ENCODE measurements at places on chromosomes 12 and 14. TPM values are rescaled to one million over a fixed set of nuclear protein-coding genes. Genes with fewer than 3 reads are reported as not detected.

DNA sequence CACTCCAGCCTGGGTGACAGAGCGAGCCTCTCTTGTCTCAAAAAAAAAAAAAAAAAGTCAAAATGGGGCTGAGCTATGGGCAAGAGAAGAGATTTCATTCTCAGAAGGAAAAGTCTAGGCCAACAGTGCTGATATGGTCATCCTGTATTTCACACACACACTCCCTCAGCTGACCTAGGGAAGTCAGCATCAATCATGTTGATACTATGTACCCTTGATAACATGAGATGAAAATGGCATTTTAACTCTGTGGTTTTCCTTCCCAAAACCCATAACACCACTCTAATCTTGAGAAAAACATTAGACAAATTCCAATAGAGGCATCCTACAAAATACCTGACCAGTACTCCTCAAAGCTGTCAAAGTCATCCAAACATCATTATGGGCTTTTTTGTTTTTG, 2.3 kb upstream of the NEMP1 start:
- H3K4me3 ChIP-seq = no peak overlapping the region
- no peak for DNase-seq
- H3K4me1 ChIP-seq = peaks cover 38% of the 10 kb centered on the region
- H3K27ac ChIP-seq = no peak overlapping the region

- peaks cover 6% of the 10 kb centered on the region for H3K27me3 ChIP-seq
- DNase-seq = no peak
- H3K36me3 ChIP-seq = no peaks in the 10 kb centered on the region
- no peak overlapping the region for H3K4me3 ChIP-seq
Measured at GRCh38 chr12:58424735-58425392, 483.5 kb downstream of the ATP23 start.

GRCh38 chr14:93132472-93133065, 16.8 kb upstream of the ITPK1 start:
- H3K27ac ChIP-seq = no peak overlapping the region
- no peaks in the 10 kb centered on the region for H3K36me3 ChIP-seq
- no peak overlapping the region for H3K4me3 ChIP-seq
- H3K4me1 ChIP-seq = no peaks in the 10 kb centered on the region
- peak; percentile 55 for DNase-seq

GRCh38 chr14:41666301-41666700, 59.6 kb downstream of the LRFN5 start:
- no peaks in the 10 kb centered on the region for H3K27me3 ChIP-seq
- H3K27ac ChIP-seq = no peak overlapping the region
- no peaks in the 10 kb centered on the region for H3K4me1 ChIP-seq
- H3K4me3 ChIP-seq = no peak overlapping the region
- DNase-seq = no peak

DNA sequence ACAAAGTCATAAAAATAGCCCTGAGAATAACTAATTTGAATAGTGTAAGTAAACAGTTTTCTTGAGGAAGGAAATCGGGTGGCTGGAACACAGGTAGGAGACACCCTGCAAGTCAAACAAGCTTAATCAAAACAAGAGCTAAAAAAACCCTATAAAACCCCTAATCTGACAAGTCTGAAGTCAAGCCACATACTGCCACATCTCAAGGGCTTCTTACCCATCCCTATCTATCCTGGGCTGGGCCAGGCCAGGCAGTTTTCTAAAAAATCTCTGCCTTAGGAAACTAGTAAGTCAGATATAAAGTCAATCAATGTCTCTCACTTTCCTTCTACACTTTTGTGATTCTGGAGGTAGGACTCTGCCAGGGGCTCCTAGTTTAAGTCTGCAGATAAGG, 15.3 kb downstream of the UBE2N start:
- no peaks in the 10 kb centered on the region for H3K27me3 ChIP-seq
- H3K4me3 ChIP-seq = no peak overlapping the region
- H3K27ac ChIP-seq = peak overlapping the region; percentile 43
- peaks cover 63% of the 10 kb centered on the region for H3K4me1 ChIP-seq
- peaks cover 19% of the 10 kb centered on the region for H3K36me3 ChIP-seq
- no peak for DNase-seq

DNA sequence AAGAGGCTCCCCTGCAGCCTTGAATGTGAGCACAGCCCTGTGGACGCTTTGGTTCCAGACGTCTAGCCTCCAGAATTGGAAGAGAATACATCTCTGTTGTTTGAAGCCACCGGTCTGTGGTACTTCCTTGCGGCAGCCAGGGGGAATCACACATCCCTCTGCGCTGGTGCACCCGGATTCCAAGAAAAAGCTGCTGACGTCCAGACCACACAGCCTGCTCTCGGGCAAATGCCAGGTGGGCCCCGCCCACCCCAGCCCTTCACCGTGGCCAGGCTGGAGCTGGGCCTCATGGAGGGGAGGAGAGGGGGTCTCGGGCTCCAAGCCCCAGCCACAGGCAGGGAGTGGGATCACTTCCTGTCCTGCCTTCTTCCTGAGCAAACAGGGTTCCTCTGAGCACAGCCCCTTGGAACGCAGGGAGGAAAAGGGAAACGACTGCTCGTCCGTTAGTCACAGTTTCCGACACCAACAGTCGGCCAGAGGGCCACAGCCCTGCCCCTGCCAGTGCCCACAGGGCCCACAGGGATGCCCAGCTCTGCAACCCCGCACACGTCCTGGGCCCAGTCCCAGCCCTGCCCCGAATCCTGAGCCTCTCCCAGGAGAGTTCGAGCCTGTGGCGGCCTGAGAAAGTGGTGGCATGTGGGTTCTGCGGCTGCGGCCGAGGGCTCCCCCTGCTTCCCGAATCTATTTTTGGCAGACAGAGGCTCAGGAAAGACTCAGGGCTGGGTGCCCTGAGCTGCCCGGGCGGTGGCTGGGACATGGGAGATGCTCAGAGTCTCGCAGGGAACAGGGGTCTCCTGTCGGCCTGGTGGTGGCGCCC, 85.3 kb downstream of the RFLNA start:
- no peak for DNase-seq
- H3K27ac ChIP-seq = no peak overlapping the region

GRCh38 chr14:92677087-92677668, 71.2 kb downstream of the LGMN start:
- no peaks in the 10 kb centered on the region for H3K27me3 ChIP-seq
- H3K27ac ChIP-seq = peak overlapping the region; percentile 69
- peaks cover 83% of the 10 kb centered on the region for H3K36me3 ChIP-seq
- H3K4me3 ChIP-seq = no peak overlapping the region

DNA sequence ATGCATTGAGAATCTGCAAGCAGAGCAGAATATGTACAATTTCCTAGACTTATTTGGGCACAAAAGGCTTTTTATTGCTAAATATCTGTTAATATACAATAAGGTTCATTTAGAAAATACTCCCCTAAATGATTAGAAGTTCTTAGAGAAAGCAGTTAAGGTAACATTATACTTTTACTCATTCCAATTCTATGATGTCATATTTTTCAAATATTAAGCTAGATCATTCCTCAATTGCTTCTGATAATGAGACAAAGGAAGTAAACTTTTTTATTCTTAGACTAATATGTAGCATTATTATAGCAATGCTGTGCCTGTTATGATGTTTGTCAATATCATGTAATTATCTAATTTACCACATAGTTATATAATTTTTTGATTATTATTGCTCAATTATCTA, 447.0 kb downstream of the SLC16A7 start:
- no peaks in the 10 kb centered on the region for H3K36me3 ChIP-seq
- no peak overlapping the region for H3K4me3 ChIP-seq
- H3K27ac ChIP-seq = no peak overlapping the region
- DNase-seq = no peak

DNA sequence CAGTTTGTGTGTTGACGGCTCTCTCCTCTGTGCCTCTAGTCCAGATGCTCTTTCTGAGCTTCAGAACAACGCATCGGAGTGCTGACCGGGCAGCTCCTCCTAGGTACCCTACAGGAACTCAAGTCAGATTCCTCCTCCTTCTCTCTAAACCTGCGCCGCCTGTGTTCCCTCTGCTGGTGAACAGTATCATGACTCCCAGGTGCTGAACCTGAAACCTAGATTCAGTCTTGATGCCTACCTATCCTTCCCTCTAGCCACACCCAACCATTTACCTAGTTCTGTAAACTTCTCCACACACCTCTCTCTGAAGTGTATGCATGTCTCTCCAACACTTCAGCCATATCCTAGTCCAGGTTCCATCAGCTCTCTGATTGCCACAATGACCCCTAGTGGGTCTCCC, 112.7 kb downstream of the EFCAB11 start:
- H3K27me3 ChIP-seq = peaks cover 8% of the 10 kb centered on the region
- no peak overlapping the region for H3K27ac ChIP-seq
- H3K4me3 ChIP-seq = no peak overlapping the region

- no peaks in the 10 kb centered on the region for H3K36me3 ChIP-seq
- no peak overlapping the region for H3K4me3 ChIP-seq
- no peak overlapping the region for H3K27ac ChIP-seq
Measured at GRCh38 chr12:2256453-2256852, 203.7 kb downstream of the CACNA1C start.

DNA sequence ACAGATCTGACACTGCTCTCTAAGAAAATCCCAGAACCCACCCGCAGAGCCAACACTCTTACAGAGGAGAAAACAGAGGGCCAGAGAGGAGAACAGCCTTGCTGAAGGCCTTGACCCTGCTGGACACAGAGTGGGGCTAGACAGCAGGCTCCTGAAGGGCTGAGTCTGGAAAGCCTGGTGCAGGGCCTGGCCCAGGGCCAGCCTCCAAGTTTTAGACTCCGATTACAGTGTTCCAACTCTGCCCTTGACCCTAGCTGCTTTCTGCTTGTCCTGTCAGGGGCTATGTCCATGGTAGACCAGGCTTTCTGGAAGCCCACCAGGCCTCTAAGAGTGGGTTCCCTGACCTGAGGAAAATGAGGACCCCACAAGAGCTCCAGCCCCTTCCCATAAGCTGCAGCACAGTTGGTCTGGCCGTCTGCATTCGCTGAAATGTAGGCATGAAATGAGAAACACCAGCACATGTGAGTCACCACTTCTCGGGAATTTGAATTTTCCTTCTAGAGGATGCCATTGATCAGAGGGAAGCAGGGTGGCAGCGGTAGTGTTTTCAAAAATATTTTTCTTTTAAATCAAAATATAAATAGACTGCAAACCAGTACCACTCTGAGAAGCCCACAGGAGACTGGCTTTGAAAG, 154.4 kb downstream of the CALM1 start:
- DNase-seq = no peak
- H3K4me3 ChIP-seq = no peak overlapping the region
- no peaks in the 10 kb centered on the region for H3K4me1 ChIP-seq
- H3K27me3 ChIP-seq = no peaks in the 10 kb centered on the region

DNA sequence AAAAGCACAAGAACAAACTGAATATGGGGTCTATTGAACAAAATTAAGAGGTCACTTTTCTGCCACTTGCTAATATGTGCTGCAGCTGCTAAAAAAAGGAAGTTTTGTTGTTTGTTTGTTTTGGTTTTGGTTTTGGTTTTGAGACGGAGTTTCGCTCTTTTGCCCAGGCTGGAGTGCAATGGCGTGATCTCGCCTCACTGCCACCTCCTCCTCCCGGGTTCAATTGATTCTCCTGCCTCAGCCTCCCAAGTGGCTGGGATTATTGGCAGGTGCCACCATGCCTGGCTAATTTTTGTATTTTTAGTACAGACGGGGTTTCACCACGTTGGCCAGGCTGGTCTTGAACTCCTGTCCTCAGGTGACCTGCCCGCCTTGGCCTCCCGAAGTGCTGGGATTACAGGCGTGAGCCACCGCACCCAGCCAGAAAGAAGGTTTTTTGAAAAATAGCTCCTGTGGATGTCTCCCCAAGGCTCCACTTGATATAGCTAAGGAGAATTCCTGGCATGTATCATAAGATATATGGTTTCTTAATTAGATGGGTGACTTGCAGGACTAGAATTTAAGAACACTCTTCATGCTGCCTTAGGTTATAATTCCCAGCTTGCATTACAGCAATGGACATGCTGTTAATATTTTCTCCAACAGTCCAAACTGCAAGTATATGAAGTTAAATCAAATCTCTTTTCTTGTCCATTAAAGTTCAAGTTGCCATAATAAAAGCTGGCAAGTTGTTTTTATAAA, 237.6 kb upstream of the AMIGO2 start:
- H3K4me1 ChIP-seq = peaks cover 41% of the 10 kb centered on the region
- peak; percentile 34 for DNase-seq
- H3K36me3 ChIP-seq = peaks cover 5% of the 10 kb centered on the region
- no peaks in the 10 kb centered on the region for H3K27me3 ChIP-seq
- H3K27ac ChIP-seq = peak overlapping the region; percentile 62
- peak overlapping the region; percentile 32 for H3K4me3 ChIP-seq

Gene RNASE4
- 0.63 TPM for total RNA-seq

Gene GZMB
- 368 TPM for total RNA-seq

Gene SETD3
- total RNA-seq = 66.0 TPM

Gene CEP170B
- total RNA-seq = 2.5 TPM

Gene UTP20
- total RNA-seq = 16.2 TPM

Gene SMIM41
- not detected for total RNA-seq

Gene ACOT4
- total RNA-seq = 1.2 TPM

Gene SYNJ2BP
- total RNA-seq = 9.6 TPM

Gene KLRK1
- total RNA-seq = 117 TPM

Gene SELPLG
- 150 TPM for total RNA-seq

Gene SERPINA10
- total RNA-seq = not detected

Gene DUSP16
- total RNA-seq = 17.4 TPM
